Lung microvascular endothelial cell (primary cell): ENCODE measurements at places on chromosomes 12 and 14.

DNA sequence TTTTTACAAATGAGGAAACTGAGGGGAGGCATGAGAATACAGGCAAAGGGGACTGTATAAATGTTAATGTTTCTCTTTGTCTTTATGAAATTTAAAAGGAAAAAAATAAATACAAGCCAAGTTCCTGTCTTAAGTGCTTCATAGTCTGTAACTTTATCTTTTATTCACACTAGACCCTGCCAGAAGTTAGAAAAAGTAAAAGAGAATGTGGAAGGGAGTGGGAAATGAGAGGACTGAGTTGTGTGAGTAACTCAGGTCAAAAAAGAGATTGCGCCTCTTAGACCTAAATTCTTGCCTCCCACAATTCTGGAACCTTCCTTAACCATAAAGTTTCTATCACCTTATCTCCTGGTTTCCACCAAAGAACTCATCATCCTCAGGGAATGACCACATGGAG, 141.1 kb downstream of the KICS2 start:
- DNase-seq = no peak

DNA sequence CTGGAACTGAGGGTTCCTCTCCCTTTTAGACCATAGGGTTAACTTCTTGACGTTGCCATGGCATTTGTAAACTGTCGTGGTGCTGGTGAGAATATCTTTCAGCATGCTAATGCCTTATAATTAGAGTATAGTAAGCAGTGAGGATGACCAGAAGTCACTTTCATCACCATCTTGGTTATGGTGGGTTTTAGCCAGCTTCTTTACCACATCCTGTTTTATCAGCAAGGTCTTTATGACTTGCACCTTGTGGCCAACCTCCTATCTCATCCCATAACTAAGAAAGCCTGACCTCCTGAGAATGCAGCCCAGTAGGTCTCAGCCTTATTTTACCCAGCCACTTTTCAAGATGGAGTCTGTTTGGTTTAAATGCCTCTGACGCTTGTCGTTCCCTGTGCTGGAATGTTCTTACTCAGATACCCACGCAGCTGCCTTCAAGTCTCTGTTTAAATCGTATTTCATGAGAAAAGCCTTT, 44.2 kb downstream of the BBS10 start:
- DNase-seq = no peak

DNA sequence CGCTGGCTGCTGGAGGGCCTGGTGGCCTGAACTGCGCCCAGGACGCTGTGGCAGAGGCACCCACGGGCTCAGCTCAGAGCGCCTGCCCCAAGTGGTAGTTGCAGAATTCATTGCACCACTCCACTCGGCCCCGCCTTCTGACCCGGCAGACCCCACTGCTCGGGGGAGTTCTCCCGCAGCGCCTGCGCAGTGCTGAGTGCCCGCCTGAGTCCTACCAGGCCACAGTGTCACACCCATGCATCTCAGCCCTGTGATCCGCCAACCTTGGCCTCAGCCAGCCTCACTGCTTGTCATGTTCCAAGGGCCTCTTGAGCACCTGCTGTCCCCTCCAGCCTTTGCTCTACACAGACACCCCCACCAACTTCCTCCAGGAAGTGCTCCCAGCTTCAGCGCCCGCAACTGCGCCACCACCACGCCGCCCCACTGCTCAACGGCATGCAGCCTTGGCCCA, 12.2 kb downstream of the DEGS2 start:
- DNase-seq = no peak

- DNase-seq = no peak
These were observed 154.3 kb downstream of the RMST start for GRCh38 chr12:97616946-97617345.
